Ascending aorta (tissue), 2 donors: ENCODE measurements at places on chromosomes 7 and 10.

DNA sequence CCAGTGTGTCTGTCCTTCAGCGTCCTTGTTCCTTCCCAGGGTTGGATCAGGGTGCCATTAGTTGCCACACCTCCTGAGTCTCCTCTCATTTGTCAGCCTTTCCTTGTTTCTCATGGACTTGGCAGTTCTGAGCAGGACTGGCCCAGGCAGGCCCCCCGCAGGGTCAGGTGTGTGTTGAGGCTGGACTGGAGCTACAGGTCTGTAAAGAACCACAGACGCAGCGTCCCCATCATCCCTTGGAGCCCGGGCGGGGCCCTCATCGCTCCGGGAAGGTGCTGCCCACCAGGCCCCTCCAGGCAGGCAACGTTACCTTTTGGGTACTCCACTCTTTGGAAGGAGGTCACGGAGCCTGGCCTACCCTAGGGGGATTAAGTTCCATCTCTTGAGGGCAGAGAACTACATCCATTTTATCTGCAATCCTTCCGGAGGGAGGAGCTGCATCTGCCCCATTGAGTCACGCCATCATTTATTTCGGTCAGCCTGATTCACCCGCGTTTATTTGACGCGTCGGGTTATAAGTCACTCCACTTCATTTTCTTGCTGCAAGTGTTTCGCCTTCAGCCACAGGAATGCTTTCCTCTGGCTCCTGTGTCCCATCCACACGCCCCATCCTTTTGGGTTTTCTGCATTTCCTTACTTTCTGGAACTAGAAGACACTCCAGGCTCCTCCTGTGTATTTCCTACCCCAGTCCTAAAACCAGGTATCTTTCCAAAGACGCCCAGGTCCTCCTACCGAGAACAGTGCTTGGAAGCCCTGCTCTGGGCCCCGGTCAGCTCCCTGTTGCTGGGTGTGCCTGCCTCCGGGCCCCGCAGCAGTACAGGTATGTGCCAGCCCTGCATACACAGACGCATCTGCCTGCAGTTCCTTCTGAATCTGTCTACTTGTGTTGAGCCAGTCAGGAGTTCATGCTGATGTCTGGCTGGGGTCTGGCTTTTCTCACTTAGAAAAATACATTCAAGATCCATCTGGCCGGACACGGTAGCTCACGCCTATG, 141.9 kb downstream of the MAD1L1 start:
- H3K27me3 ChIP-seq, result no peaks in the 10 kb centered on the region
- H3K4me3 ChIP-seq, result no peak overlapping the region
- H3K4me1 ChIP-seq, result no peaks in the 10 kb centered on the region
- no peaks in the 10 kb centered on the region for H3K36me3 ChIP-seq
- H3K27ac ChIP-seq, result no peak overlapping the region

GRCh38 chr10:74058071-74058470, 60.2 kb downstream of the VCL start:
- no peaks in the 10 kb centered on the region for H3K27me3 ChIP-seq
- peak overlapping the region; percentile 38 for H3K27ac ChIP-seq
- peaks cover 3% of the 10 kb centered on the region for H3K36me3 ChIP-seq
- no peak for DNase-seq
- no peak overlapping the region for H3K4me3 ChIP-seq

GRCh38 chr10:5506246-5506645, 6.9 kb upstream of the CALML5 start:
- H3K4me1 ChIP-seq, result no peaks in the 10 kb centered on the region
- H3K27ac ChIP-seq, result no peak overlapping the region
- no peak for DNase-seq
- no peaks in the 10 kb centered on the region for H3K36me3 ChIP-seq
- H3K4me3 ChIP-seq, result no peak overlapping the region

DNA sequence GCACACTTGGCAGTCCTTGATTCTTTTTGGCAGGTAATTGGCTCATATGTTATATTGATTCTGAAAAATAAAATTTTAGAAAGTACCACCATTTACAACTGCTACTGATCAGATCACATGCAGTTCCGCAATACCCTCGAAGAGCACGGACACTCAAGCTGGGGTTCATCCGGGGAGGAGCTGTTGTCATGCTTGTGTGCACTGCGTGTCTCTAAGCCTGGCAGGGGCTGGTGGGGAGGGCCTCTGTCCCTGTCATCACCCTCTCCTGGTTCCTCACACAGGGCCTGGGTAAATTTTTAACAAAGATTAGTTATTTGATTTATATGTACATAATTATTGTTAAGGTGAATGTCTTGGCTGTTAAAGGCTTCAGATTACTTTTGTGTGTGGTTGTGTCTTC, 45.2 kb downstream of the TRRAP start:
- H3K27me3 ChIP-seq, result no peaks in the 10 kb centered on the region
- peaks cover 76% of the 10 kb centered on the region for H3K36me3 ChIP-seq
- no peak overlapping the region for H3K4me3 ChIP-seq
- no peaks in the 10 kb centered on the region for H3K4me1 ChIP-seq
- DNase-seq, result no peak

DNA sequence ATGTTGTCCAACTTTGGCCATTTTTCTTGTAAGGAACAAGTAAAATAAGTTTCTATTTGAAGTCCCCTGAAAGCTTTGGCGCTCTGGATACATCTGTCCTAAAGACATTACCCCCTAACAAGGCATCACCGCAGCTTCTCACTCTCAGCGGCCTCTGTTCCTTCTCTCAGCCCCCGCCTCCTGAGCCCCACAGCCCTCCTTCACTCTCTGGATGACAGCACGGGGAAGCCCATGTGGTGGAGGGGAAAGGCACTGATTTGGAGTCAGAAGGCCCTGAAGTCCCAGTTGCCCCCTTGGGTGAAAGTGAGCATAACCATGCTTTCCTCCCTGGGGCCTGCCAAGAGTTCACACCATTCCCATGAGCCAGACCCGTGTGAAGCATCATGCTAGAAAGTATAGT, 4.6 kb downstream of the H2BK1 start:
- DNase-seq, result no peak
- no peaks in the 10 kb centered on the region for H3K27me3 ChIP-seq
- no peak overlapping the region for H3K27ac ChIP-seq

GRCh38 chr7:15305002-15305600, 256.7 kb downstream of the AGMO start:
- H3K27me3 ChIP-seq, result no peaks in the 10 kb centered on the region
- H3K27ac ChIP-seq, result no peak overlapping the region
- H3K4me1 ChIP-seq, result no peaks in the 10 kb centered on the region
- no peaks in the 10 kb centered on the region for H3K36me3 ChIP-seq

DNA sequence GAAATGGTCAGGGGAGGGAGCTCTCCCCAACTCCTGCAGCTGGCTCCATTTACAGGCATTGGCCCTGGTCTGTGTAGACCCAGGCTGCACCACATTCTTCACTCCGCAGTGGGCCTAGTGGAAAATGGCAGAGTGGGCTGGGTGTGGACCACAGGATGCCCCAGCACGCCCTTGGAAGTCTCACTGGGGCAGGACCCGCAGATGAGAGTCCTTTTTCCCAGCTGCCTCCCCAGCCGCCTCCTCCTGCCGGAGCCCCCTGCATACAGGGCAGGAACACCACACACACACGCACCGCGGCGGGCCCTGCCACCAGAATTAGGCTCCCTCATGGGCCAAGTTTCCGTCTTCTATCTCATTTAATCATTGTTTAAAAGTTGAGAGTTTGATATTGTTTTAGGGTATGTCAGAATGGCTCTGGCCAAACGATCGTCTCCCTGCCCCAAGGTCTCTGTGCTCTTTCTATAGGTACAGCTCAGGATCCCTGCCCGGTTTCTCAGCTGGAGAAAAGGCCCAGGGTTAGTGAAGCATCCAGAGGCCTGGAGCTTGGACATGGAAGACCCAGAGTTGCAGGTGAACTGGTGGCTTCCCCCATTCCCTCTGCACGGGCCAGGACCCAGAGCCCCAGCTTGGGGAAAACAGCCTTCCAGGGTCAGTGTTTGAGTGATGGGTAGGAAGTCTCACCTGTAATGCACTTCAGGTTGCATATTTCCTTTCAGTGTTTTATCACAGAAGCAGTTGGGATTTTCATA, 42.0 kb downstream of the ZNF467 start:
- no peak overlapping the region for H3K27ac ChIP-seq
- no peaks in the 10 kb centered on the region for H3K27me3 ChIP-seq
- no peaks in the 10 kb centered on the region for H3K4me1 ChIP-seq
- DNase-seq, result no peak
- no peak overlapping the region for H3K4me3 ChIP-seq

DNA sequence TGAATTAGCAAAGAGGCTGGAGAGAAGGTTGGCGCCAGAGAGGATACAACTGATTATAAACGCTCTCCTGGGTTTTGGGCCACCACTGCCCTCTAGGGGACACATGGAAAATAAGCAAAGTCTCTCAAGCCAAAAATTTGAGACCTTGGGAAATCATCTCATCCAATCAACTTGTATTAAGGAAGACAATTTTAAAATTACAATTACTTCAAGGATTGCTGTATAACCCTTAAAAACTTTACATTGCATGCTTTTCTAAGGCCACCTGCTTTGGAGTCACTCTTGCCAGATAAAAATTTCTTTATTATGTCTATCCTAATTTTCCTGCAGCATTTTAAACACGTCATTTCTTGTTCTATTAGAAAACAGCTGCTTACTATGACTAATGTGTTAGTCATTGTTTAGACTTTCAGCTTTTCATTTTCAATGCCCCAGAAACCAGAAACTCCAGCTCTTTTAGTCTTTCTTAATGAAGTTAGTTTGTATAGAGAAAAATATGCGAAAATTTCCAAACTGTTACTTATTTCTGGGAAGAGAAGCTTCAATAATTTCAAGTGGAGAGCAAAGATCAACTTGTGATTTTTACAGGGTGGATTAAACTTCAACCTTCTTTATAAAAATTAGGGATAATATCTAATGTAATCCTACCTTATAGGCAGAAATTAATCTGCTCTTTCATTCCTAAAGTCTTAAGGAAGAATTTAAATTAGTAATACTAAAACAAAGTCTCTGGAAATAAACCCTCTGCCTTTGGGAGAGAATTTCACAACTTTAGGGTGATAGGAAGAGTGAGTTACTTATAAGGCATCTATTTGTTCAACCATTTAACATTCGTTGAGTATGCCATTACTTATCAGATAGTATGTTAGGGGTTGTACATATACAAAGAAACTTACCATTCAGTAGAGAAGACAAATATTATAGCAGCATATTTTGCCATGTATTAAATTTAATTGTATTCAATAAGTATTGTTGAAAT, 20.6 kb upstream of the RHOBTB1 start:
- H3K4me3 ChIP-seq, result no peak overlapping the region
- peaks cover 3% of the 10 kb centered on the region for H3K4me1 ChIP-seq
- H3K27me3 ChIP-seq, result no peaks in the 10 kb centered on the region
